ENCODE measurements at places on chromosomes 1 and 21.

GRCh38 chr1:17611991-17612390, 72.5 kb downstream of the ARHGEF10L start:
- peak; percentile 34 for DNase-seq

DNA sequence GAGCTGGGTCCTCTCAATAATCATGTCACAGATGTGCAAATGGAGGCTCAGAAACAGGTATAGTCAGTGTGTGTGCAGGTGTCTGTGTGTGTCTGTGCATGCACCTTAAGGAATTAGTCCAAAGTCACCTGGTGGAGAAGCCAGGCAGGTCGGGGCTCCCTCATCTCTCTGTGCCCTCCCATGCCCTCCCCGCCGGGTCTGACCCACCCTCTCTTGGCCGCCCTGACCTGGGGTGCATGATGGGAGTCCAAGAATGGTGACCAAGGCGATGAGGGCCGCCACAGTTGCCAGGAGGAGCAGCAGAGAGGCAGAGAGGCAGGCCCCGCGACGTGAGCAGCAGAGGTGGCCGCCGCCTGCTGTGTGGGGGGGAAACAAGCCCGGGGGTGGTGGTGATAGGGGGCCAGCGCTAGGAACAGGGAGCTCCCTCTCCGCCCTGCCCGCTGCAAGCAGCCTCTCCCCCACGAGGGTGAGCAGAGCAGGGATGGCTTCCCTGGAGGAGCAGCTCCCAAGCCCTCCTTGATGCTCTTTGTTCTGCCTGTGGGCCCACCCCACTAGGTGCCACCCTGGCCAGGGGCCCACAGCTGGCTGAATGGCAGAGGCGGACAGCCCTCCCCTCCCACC, 3.9 kb downstream of the LDLRAD1 start:
- DNase-seq, result no peak

GRCh38 chr1:170307426-170307825, 161.7 kb downstream of the NTMT2 start:
- no peak for DNase-seq

DNA sequence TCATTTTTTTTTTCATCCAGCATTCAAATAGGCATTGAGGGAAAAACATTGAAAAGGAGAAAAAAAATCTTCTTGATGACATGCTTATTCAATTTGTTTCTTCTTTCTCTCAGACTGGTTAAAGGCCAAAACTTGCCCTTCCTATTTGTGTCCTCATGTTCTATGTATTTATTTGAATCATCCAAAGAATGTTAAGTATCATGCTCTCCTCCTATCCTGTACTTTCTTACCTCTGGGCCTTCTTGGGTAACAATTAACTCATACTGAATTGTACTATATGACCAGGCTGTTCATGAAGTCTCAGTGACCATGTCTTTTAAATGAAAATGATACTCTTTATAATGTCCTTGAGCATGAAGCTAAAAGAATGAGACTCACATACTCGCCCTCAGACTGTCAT, 36.5 kb upstream of the DENND1B start:
- DNase-seq, result no peak

GRCh38 chr1:7733276-7733675, 37.8 kb upstream of the VAMP3 start:
- no peak for DNase-seq
